Activated CD4-positive, CD25-positive, alpha-beta regulatory T cell treated with anti-CD3 and anti-CD28 coated beads, Interleukin-2, amount 50 U/mL, for 16 hours (primary cell): ENCODE measurements at places on chromosomes 12 and 14.

DNA sequence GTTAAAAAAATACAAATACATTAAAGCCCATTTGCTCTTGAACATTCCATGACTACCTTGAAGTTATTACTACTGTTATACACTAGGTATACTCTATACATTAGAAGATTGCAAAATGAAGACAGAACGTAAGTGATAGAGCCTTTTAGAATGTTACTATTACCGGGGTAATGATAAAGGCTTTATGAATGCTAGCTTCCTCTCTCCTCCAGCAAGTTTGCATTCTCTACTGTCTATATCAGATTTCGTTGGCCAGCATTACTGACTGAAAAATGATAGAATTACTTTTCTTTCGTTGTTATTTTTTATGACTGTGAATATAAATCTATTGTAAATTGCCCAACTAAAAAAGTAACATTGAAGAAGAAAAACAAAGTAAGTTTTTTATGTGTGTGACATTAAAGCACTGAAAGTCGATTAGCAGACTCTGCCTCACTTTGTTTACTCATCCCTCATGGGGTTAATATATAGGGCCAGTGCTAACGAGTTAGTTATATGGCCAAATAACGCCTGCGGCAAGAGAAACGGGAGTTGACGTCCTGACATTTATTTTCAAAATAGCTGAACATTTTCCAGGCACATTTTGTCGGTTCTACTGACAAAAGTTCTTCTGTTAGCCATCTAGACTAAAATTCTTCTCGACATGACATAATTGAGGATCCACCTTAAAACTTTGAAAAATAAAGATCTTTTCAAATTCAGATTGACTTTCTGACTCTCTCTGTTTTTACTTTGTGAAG is 163.8 kb upstream of the KITLG start:
- no peak for DNase-seq

- no peak for DNase-seq
Measured at GRCh38 chr12:67966560-67966959, 22.7 kb upstream of the IFNG-AS1 start.

DNA sequence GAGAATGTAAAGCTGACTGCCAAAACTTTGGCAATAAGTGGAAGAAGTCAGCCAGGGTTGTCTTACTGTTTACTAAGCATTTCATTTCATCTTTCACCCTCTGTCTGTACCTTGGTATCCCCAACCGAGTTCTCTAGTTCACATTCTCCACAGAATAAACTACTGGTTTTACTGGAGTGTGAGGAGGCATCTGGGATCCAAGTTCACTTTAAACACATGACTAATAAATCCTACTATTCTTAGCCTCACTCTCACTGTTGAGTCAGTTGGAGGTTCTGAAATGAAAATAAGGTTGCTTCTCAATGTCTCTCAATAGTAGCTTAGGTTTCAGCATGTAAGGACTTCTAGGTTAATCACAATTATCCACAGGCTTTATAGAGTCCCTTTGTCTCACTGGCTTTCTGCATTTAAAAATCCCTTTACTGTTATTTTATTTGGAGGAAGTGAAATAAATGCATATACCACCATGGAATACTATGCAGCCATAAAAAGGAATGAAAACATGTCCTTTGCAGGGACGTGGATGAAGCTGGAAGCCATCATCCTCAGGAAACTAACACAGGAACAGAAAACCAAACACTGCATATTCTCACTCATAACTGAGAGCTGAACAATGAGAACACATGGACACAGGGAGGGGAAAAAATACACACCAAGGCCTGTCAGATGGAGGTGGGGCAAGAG is 95.8 kb downstream of the EPS8 start:
- DNase-seq, result no peak

GRCh38 chr12:5416571-5416970 is 15.3 kb upstream of the NTF3 start:
- DNase-seq, result no peak

DNA sequence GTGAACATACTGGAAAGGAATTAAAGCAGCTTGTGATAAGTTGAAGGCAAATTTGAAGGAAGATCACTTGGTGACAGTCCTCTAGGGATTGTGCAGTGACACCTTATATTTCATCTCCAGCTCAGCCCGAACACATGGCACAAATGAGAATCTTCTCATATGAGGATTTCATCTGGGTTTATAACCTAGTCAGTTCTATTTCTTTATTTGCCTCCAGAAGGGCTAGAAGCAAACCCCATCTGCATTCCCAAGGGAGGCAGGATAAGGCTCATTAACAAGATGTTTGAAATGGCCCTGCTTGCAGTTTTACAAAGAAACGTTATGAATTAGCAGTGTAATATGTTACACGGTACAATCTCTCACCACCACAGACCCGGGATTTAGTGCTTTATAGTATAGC is 90.7 kb upstream of the KRR1 start:
- no peak for DNase-seq

- DNase-seq, result no peak
Measured at GRCh38 chr12:13049816-13050215, 5.6 kb downstream of the FAM234B start.

GRCh38 chr12:18580291-18580690 is 157.5 kb downstream of the PLCZ1 start:
- DNase-seq, result no peak

DNA sequence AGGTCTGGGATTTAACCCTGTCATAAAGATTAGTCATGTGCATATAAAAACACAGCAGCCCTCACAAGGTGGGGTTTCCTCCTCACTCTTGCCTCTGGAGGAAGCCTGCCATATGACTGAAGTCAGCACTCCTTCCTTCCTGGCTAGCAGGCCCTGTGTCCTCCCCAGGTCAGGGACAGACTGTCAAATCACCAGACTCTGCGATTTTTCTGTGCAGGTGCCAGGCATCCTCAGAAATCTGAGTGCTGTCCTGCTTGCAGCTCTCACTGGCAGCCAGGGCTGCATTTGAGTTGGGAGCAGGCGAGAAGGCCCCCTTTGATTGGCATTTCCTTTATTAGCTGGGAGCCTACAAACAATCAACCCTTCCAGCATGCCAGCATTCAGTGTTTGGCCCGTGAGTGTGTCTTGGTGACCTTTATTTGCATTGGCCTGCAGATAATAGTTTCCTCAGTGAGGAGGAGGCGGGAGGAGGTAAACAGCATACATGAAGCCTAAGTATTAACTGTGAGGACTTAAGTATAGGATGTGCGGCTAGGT is 183.8 kb upstream of the ARHGAP5 start:
- DNase-seq, result no peak

GRCh38 chr14:69270795-69271708 is 11.1 kb downstream of the GALNT16 start:
- no peak for DNase-seq

GRCh38 chr12:3747543-3747942 is 5.4 kb downstream of the CRACR2A start:
- DNase-seq, result no peak

DNA sequence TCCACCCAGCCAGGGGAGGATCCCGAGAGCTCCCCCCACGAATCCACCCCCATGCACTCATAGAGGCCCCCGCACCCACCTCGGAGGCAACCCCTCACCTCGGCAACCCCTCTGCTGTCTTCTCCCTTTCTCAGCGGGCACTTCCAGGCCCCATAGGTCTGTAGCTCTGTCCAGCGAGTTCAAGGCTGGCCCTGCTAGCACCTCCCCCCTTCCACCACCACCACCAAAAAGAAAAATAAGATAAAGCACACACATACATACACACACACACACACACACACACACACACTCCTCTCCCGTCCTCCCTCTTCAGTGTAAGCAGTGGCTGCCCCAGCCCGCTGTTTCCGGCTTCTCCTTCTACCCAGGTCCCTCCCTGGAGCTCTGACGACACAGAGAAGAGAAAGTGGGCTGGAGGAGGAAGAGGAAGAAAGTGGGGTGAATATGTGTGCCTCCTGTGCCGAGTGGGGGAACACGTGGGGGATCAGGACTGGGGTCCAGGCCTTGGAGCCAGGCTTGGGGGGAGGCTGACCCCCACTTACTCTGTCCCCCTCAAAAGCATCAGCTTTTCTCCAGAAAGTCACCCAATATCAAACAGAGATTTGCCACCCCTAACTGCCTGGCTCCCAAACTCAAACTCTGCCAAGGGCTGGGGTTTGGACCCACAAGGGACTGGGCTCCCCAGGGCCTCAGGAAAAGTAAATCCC is at the start of gene STAT6:
STAT6 (minus strand) TSS at position 332 of the 704 bp plus-strand sequence. CDS start 3,084 bp downstream, outside the sequence.
- DNase-seq, result peak; percentile 74

DNA sequence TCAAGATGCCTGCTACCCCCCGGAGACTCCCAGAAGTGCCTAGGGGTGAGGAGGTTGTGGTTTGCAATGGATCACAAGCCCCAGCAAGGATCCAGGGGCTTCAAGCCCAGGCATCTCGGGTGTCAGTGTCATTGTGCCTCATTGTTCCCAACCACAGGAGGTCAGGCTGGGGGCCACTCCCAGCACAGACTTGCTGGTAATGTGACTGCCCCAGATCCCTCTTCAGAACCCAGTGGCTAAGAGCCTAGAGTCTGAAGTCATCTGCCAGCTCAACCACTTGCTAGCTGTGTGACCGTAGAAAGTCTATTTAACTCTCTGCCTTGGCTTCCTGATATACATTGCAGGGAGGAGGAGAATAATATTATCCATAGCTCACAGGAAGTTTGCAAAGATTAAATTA is 7.7 kb upstream of the ASB2 start:
- DNase-seq, result no peak

DNA sequence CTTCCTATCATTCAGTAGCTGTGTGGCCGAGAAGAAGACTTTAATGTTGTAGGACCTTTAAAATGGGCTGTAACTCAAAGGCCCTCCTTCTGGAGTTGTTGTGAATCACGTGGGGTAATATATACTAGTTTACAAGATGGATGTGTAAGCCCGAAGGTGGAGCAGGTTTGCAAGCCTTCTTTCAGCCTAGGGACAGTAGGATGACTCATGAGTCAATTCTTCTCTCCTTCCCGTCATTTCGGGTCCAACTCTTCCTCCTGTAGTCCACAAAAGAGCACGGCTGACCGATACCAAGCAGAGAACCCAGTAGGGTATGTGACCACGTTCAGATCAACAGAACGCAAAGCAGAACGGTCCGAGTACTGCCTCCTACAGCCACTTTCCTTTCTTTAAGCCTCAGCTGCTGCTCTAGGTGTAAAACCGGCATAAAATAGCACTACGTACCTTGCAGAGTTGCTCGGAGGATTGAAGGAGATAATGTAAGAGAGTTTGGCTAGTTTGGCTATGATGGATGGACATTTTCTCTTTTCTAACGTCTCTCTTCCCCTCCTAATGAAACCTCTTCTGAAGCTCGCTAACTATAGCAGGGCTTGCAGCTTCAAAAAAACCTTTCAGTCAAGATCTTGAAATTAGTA is 1.3 kb upstream of the RASSF3 start:
- no peak for DNase-seq

- DNase-seq, result no peak
Measured at GRCh38 chr14:63542231-63542999, 762 bp downstream of the PPP2R5E start.

GRCh38 chr12:24945039-24945438 is 3.9 kb downstream of the BCAT1 start:
- DNase-seq, result no peak

DNA sequence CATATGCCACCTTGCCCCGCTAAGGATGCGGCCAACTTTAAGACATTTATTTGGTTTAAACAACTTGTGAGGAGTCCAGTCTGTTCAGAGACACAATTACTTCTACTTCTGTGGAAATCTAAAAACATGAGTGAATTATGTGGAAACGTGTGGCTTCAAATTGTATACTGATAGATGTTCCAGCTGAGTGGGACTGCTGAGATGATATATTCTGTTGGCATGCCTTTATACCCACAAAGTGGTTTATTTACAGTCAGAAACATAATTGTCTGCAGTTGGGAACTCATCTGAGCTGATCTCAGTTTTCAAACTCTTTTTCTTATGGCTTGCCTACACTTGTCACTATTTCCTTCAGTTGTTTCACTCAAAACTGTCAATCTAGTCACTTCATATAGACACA is 67.8 kb downstream of the FLRT2 start:
- no peak for DNase-seq

DNA sequence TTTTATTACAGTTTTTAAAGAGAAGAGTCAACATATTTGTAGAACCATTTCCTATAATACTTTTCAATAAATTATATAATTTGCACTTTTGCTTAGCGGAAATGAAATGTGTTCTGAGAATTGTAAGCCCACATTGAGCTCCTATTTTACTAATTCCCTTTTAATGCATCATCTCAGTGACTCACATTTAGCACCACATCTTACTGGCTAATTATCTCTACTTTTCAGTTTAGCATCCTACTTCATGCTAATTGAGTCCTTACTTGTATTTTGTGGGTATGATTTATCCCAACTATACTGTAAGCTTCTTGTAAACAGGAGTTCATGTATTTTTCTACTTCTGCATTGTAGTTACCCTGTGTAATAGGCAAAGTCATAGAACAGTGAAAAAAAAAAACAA is 67.5 kb downstream of the TMX1 start:
- DNase-seq, result no peak

DNA sequence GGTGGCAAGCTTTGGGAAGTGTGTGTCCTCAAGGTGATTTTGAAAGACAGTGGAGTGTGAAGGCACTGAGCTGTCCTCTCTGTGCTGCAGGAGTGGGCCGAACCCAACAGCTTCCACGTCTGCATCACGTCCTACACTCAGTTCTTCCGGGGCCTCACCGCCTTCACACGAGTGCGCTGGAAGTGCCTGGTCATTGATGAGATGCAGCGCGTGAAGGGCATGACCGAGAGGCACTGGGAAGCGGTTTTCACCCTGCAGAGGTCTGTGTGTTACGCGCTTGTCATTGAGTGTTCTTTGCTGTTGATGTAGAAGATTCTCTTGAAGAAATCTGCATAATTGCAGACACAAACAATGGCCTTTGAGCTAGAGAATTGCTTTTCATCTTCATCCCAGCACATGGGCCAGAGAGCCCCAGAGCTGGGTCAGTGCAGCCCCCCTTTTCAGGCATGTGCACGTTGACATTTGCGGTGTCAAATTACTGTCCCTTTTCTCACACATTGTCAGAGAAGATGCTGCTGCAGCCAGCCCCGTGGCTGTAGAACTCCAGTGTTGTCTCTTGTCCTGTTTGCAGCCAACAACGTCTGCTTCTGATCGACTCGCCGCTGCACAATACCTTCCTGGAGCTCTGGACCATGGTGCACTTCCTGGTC is 63.3 kb downstream of the EP400 start:
- DNase-seq, result no peak
